ENCODE measurements at places on chromosomes 6 and 20.

GRCh38 chr6:79280756-79281155 is 46.3 kb upstream of the HMGN3 start:
- no peak for DNase-seq

GRCh38 chr6:146047371-146047770 is 18.5 kb downstream of the GRM1 start:
- DNase-seq: no peak

- DNase-seq: no peak
These were observed 132.9 kb upstream of the MCHR2 start for GRCh38 chr6:100126790-100127484.

GRCh38 chr6:84272298-84272697 is 44.9 kb upstream of the CEP162 start:
- DNase-seq: no peak

DNA sequence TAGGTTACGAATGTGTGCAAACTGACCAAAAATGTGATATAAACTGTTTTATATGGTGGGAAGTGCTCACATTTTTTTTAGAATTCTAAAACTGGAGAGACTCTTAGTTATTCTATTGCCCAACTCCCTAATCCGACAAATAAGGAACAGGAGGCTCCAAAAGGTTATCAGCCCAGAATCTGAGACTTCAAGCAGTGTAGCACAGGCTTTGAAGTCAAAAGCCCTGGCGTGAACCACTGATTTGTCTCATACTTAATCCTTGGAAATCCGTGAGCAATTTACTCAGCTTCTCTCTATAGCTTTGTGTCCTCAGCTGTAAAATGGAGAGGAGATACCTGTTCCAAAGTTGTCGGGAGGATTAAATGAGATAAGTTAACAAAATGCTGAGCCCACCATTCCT is 368.8 kb upstream of the SASH1 start:
- no peak for DNase-seq

- no peak for DNase-seq
These were observed 96.0 kb downstream of the RNASET2 start for GRCh38 chr6:166860392-166860791.

DNA sequence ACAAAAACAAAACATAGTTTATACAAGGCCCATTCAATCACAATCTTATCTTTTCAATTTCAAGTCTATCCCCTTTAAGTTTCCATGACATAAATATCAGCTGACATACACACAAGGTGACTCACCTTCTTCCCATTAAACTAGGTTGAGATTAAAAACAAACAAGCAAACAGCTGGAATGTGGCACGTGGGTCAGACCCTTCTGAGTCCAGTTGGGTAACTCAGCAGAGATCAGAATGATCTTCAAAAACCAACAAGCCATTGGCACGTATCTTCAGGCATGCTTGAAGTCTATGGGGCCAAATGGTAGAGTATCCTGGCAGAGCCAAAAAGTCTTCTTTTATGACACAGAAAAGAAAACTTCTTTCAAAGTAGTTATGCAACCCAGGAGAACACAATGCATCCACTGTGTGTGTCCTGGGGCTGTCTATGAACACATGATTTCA is 603.5 kb upstream of the CITED2 start:
- no peak for DNase-seq
